Stimulated activated effector memory CD8-positive, alpha-beta T cell treated with anti-CD3 and anti-CD28 coated beads, Interleukin-12 subunit alpha, Interleukin-12 subunit beta, amount 100 ng/mL, for 72 hours (primary cell): ENCODE measurements at places on chromosomes 2 and 18.

DNA sequence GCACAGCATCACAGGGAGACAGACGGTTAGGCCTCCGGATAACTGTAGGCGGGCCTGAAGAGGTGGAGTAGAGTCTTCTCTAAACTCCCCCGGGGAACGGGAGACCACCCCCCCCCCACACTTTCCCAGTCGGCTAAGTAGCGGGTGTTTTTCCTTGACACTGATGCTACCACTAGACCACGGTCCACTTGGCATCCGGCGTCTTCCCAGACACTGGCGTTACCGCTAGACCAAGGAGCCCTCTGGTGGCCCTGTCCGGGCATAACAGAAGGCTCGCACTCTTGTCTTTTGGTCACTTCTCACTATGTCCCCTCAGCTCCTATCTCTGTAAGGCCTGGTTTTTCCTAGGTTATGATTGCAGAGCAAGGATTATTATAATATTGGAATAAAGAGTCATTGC, 25.7 kb upstream of the NCL start:
- DNase-seq: no peak

DNA sequence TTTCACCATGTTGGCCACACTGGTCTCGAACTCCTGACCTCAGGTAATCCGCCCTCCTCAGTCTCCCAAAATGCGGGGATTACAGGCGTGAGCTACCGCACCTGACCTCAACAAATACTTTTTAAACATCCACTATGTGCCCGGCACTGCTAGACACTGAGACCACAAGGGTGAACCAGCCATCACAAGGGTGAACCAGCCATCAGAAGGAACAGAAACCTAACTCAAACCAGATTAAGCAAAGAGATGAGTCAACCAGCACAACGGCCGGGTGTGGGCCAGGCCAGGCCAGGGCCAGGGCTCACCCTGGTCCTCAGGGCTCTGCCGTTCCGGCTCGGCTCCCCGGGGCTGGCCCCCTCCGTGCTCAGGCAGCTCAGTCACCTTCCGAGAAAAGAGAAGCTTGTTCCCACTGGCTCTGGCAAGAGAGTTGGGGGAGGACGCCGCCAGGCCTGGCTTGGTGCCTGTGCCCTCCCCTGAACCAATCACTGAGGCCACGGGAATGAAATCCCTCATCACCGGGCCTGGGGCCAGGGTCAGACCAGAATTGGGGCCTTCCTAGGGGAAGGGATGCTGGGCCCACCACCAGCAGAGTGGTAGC, 4.4 kb downstream of the TEX44 start:
- DNase-seq: no peak

- no peak for DNase-seq
Observed at GRCh38 chr2:66441581-66442320, 6.8 kb downstream of the MEIS1 start.

- DNase-seq: no peak
Observed at GRCh38 chr2:38697116-38697840, 31.4 kb downstream of the GALM start.

DNA sequence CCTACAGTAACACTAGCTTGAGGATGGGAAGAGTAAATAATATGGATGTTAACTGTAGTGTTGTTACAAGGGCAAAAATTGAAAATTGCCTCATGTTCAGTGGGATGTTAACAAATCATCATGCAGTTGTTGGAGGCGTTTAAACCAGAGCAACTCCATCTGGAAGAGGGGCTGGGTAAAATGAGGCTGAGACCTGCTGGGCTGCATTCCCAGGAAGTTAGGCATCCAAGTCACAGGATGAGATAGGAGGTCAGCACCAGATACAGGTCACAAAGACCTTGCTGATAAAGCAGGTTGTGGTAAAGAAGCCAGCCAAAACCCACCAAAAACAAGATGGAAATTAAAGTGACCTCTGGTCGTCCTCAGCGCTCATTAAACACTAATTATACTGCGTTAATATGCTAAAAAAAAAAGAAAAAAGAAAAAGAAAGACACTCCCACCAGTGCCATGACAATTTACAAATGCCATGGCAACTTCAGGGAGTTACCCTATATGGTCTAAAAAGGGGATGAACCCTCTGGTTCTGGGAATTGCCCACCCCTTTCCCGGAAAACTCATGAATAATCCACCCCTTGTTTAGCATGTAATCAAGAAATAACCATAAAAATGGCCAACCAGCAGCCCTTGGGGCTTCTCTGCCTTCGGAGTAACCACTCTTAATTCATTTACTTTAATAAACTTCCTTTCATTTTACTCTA, 101.4 kb downstream of the MYO5B start:
- DNase-seq: no peak

- no peak for DNase-seq
Observed at GRCh38 chr2:74575320-74575719, 20.8 kb downstream of the DOK1 start.

GRCh38 chr18:21747764-21748693, 7.4 kb downstream of the MIB1 start:
- DNase-seq: no peak

DNA sequence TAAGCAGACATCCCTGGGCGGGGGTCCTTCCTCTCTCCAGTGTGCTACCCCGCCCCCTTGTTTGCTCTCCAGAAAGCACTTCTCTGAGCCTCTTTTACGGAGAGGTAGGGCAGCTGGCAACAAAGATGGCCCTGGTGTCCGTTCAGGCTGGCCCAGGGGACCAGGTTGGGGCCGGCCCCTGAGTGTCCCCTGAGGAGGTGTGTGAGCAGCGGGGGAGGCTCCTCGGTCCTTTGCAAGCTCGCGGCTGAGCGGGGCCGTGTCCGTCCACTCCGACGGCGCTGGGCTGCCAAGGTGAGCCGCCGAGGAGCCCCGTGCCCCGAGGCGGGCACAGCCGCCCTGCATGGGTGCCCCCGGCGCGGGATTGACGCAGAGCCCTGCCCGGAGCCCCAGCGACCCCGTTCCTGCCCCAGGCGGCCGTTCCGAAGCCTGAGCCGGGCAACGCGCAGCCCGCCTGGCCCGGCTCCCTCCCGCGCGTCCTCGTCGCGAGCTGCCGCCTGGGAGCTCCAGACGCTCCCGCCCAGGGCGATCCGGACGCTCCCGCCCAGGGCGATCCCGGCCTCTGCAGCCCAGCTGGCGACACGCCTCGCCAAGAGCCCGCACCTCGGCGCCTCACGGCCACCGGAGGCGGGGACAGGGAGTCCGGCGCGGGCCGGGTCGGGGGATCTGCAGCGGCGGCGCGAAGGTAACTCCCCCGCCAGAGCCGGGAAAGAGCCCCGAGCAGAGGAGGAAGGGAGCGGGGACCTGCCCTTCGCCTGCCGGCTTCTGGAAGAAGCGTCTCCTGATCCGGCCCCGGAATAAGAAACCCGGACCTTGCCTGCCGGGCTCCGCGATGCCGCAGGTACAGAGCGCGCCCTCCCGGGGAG, at the start of gene PROKR1:
TSS of gene PROKR1 (plus strand) at position 569 of the 863 bp plus-strand sequence. CDS start 2,243 bp downstream, outside the sequence.
- DNase-seq: no peak

GRCh38 chr2:43005245-43005974, 213.0 kb upstream of the HAAO start:
- DNase-seq: no peak

- no peak for DNase-seq
Observed at GRCh38 chr18:79107886-79108285, 38.7 kb downstream of the ATP9B start.

DNA sequence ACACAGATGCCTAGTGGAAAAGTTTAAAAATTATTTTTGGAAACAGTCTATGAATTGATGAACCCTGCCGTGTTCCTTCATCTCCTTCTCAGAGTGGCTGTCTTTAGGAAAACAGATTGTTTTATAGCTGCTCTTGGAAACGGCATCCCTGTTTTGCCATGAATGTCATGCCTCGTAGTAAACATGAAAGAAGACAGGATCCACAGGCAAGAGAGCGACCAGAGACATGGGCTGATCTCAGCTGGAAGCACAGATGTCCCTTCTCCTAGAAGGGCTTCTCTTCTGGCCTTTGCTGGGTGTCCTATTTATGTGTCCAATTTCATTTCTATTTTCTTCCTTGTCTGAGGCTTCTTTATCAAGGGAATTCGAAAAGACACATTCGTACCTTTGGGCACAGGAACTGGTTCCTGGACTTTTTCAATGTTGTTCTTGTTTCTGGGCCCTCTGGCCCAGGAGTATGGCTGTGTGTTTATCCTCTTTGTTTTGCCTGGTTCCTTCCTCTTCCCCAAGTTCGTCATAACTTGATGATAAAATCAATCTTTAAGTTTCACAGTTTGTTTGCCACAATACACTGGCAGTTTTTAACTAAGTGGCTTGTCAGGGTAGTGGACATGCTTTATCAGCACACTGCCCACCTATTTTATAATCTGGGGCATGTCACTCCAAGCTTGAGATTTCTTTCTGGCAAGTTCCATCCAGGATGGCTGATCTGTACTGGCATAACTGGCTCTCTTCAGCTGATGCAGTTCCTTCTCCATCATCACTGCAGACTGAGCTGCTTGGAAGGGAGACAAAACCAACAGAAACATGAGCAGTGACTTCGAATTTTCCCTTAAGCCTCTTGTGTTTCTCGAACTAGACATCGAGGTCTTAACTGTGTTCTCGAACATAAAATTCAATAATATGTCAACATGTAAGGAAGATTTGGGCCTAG, 63.2 kb upstream of the MGAT4A start:
- DNase-seq: no peak

DNA sequence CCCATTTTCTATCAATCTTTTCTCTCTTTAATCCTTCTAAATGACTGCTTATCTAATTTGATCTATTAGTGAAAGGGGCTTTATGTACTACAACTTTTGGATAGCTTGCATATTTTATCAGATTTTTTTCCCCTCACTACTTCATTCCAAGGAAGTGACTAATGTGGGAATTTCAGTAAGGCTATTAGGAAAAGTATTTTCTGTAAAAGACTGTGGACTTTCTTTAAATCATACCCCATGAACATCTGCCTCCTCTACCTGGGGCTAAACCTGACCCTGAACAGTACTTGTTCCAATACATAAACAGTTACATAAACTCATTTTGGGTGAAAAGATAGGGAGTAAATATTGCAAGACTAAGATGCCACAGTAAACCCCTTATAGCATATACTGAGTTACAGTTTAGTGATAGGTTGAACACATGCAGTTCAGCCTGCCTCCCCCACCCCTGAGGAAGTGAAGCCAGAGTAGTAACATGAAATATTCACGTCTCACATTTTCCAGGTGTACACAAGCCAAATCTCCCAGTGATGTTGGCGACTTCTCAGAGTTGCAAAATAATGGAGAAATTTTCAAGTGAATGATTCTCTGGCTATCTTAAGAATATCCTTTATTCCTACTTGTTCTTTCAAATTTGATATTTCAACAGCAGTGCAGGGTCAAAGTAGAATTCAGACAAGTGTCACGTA, 590.9 kb upstream of the ZEB2 start:
- no peak for DNase-seq
